Hepatic stellate cell (primary cell): ENCODE measurements at places on chromosomes 3 and 15.

DNA sequence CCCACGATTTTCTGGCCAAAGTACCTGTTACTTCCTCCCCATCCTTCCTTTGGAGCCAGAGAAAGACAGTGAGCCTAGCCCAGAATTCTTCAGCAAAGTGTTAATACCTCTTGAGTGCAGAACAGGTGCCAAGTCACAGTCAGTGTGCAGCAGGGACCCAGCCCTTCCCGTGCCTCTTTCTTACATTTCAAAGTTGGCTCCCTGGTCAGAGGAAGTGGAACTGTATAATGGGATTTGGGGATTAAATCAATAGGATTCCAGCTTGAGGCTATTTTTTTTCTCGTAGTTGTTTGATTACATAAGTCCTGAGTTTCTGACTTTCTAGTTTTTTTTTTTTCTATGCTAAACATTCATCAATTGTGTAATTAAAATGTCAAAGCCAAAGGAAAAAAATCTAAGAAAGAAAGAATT, 52.6 kb upstream of the ABHD10 start:
- DNase-seq: no peak

DNA sequence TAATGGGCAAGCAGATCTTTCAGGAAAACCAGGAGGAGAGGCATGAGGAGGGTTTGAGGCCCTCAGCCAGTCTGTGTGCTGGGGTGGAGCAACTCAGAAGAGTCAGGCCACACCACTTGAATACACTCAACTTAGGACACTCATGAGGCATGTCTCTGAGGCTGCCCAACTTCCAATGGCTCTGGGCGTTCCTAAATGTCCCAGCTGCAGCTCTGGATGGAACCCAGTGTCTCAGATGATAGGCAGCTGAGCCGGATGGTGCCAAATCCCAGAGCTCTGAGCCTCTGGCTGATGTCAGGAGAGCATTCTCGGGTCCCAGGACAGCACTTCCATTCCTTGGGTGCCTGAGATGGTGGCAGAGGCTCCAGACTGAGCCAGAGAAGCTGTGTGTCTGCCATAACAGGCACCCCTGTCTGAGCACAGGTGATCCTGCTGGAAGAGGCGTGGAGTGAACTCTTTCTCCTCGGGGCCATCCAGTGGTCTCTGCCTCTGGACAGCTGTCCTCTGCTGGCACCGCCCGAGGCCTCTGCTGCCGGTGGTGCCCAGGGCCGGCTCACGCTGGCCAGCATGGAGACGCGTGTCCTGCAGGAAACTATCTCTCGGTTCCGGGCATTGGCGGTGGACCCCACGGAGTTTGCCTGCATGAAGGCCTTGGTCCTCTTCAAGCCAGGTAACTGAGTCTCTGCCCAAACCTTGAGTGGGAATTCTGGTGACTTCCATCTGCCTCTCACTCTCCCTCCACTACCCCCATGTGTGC, 2.8 kb downstream of the NR2E3 start:
- DNase-seq: no peak

DNA sequence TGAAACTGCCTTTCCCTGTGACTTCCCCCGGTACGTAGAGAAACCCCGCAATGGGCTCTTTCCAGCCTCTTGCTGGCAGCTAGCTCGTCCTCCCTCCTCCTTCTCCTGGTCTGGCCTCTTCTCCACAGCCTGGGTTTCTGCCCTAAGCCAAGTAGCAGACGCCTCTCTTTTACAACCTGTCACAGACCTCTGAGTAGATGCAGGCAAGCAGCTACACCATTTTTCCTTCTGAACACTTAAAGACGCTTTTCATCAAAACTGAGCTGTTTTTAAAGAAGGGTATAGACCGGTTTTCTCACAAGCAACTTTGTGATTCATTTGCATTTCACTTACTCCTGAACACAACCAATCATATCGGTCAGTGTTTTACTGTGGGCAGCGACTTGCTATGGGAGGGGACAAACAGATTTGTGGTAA, 32.0 kb downstream of the ADAMTSL3 start:
- no peak for DNase-seq

DNA sequence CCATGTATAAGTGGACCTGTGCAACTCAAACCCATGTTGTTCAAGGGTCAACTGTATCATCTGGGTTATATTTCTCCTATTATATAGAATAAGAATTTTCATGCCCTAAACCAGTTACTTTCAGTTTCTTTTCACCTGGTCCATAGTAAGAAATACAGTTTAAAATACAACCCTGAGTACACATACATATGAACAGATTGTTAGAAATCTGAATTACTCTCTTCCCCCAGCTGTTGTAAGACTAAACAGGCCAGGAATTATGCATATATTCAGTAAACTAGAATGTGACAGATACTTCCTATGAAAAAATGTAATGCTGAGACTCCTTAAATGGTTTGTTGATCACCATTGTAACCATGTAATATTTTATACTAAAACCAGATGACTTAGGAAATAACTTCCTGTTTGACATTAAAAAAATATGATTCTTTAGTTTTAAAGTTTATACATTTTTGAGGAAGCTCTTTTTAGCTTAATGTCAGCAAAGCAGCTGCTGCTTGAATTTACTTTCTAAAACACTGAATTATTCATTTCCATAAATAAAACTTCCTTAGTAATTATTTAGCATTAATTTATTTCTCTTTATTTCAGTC, 52.5 kb upstream of the ZCWPW2 start:
- DNase-seq: peak; percentile 1

DNA sequence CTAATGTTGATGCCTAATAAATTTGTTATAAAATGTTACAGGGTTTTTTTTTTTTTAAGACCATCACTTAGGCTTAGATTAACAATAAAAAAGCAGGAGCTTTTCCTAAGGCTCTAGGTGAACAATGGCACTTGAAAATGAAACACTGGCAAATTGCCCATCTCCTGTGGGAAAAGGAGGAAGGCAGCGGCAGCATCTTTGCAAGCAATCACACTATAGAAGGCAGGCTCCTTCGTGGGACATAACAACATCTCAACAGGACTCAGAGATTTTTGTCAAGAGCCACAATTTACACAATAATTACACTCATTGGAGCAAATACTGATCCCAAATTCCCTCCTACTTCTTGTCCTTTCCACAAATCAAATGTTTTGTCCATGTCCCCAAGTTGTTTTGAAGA, 646.7 kb downstream of the ROBO2 start:
- DNase-seq: no peak

- peak; percentile 66 for DNase-seq
Observed at GRCh38 chr15:74134387-74135027, 4.1 kb downstream of the ISLR2 start.

GRCh38 chr3:16514755-16515353, 1.4 kb upstream of the RFTN1 start:
- no peak for DNase-seq

DNA sequence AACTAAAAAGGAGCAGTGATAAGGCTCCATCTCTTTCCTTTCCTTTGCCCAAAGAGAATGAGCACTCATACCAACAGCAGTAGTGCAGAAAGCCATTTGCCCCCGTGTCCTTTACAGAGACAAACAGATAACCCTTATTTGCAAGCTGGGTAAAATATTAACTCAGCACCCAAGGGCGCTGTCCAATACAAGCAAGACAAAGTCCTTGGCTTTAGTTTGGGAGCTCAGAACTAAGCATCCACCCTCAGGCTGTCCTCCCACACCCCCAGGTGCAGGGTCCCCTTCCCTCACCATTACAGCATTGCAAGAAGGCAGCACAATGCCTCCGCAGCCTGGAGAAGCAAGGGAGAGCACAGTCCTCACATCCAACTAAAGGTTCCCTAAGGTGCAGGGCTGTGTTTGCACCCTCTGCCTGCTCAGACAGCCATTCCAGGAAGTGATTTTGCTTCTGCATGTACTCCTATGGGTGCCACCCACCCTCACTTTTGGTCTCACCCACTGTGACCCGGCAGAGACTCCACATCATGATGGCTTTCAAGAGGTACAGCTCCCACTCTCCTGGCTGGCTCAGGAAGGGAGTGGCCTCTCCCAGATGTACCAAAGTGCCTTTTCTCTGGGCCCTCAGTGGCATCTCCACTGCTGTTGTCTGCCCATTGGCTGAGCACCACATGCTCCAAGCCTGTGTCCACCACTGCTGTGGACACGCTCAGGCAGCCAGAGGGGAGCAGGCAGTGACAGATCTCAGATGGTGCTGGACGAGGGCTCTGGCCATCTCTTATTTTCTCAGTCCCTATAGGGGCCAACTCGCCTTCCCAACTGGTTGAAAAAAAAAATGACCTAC, 34.1 kb upstream of the HES1 start:
- DNase-seq: no peak

GRCh38 chr15:27545494-27546255, 553.4 kb downstream of the OCA2 start:
- DNase-seq: no peak

DNA sequence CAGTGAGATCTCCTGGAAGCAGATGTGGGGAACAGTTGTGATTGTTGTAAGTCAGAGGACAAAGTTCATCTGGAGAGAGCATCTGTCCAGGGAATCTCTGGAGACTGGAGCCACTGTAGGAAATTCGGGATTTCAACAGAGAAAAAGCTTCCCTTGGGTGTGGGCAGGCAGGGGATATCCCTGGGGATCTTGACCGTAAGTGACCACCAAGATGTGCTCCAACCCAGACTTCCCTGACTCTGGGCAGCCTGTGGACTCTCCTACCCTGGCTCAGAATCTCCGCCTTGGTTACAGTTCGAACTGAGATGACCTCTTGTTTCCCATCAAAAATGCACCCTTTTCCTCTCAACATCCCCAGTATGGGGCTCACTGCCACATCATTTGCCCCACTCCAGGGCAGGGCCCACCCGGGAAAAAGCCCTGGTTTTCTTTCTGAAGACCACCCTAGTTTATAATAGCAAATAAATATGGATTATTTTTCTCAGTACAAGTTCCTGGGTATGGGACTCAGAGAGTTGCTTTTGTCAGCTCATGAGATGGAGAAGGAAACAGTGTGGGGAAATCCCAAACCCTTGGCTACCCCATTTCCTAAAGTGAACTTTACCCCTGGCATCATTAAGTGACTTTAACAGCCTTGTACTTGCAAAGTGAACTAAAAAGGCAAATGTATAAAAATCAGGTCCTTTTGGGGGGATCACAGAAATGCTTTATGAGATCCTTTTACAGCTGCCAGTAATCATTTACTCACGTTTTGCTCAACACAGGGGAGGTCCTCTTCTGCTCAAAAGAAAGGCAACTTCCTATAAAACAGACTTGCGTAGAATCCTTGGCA, 89.9 kb downstream of the CCNL1 start:
- no peak for DNase-seq
